ENCODE measurements at places on chromosomes 2 and 18. TPM values are rescaled to one million over a fixed set of nuclear protein-coding genes. Genes with fewer than 3 reads are reported as not detected.

DNA sequence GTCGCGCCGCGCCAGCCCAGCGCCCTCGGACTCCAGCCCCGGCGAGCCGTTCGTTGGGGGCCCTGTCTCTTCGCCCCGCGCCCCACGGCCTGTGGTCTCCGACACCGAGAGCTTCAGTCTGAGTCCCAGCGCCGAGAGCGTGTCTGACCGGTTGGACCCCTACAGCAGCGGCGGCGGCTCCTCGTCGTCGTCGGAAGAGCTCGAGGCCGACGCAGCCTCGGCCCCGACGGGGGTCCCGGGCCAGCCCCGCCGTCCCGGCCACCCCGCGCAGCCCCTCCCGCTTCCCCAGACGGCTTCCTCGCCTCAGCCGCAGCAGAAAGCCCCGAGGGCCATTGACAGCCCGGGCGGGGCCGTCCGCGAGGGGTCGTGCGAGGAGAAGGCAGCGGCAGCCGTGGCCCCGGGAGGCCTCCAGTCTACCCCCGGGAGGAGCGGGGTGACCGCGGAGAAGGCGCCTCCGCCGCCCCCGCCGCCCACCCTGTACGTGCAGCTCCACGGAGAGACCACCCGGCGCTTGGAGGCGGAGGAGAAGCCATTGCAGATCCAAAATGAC is 1.4 kb downstream of the PHLPP1 start:
- peak; percentile 63 for DNase-seq

GRCh38 chr18:46156843-46157242 is 52.7 kb downstream of the HAUS1 start:
- DNase-seq, result no peak

DNA sequence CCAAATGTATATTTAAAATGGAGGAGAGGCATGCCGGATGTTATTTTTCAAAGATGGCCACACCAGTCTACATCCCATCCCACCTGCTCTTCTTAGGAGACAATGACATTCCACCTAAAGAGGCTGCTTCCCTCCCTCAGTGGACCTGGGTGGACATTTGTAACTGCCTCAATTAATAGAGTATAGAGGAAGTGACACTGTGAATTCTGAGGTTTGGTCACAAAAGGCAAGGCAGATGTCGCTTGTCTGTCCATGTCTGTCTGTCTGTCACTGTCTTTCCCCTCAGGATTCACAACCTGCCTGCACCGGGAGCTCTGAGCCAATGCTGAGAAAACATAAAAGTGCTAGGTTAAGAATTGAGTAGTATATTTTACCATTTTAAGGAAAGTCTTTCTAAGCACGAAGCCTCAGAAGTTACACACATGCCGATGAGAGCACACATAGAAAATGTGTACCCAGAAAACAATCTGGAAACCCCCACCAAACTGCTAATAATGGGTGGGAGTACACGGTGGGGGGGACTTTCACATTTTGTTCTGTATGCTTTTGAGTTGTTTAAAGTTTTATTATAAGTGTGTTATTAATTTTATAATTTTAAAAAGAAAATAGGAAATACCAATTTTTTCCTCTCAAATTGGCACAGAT is 21.0 kb downstream of the MIB1 start:
- DNase-seq, result no peak

DNA sequence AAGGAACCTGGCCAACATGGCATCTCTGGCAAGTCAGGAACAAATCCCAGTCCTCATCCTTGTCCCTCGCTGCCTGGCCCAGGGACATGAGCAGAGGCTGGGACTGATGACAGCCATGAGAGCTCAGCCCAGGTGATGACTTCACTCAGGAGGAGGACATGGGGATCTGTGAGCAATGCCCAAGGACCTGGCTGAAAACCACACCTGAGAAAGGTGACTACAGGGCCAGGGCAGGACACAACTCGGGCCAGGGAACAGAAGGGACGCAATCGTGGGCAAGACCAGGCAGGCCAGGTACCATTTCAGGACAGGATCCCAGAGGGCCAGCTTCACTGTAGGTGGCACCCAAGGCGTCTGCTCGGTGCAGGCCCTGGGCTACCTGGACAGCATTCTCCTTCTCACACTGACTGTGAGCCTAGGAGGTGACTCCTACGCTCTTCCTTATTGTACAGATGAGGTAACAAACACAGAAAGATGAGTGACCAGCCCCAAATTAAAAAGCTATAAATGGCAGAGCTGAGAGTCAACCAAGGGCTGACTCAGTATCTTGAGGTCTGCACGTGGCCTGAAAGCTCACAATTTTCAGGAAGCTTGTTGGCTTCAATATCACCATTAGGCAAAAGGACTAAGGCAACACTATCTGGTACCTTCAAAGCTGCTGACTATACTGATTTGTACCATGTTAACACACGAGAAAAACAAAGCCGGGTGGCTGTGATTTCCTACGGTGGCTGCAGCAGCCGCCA is 141.1 kb downstream of the EIPR1 start:
- DNase-seq, result no peak

DNA sequence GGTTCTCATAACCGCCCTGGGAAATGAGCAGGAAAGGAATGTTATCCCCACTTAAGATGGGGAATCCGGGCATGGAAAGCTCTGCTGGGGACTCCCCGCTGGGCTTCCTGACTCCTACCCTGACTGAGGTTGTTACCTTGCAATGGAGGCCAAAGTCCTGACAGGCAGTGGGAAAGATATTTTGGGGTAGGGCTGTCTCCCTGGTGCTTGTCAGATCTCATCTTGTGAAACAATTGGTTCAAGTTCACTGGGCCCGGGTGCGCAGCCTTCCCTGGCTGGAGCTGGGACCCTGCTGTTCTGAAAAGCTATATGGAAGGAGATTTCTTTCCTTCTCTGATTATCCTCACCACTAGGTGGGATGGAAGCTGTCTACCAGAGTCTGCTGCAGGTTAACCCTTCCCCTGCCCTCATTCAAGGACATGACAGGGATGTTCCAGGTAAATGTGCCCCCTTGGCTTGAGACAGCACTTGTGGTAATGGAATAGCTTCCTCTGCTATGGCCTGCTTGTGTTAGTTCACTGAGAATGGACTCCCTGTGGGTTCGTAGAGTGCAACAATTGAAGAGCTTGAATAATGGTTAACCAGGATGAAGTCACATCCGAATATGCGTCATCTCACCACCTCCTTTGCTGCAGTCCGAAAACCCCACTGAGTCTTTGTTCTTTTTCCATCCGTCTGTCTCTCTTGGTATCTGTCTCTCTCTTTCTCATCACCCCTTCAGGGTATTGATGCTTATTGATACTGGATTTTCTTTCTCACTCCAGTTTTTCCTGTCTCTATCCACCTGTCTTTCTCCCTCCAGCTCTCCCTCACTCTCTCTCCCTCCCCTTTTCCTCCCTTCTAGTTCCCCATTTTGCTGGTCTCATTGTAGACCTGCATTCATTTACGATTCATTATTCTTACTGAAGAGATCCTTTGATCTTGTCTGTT is 67.8 kb upstream of the EPAS1 start:
- peak; percentile 65 for DNase-seq

The REG3A gene
- total RNA-seq, result not detected

- DNase-seq, result no peak
Measured at GRCh38 chr2:218079943-218080913, 11.2 kb downstream of the RUFY4 start.

All from GM23338 (cell line).